ENCODE measurements at places on chromosomes 12 and 14.

DNA sequence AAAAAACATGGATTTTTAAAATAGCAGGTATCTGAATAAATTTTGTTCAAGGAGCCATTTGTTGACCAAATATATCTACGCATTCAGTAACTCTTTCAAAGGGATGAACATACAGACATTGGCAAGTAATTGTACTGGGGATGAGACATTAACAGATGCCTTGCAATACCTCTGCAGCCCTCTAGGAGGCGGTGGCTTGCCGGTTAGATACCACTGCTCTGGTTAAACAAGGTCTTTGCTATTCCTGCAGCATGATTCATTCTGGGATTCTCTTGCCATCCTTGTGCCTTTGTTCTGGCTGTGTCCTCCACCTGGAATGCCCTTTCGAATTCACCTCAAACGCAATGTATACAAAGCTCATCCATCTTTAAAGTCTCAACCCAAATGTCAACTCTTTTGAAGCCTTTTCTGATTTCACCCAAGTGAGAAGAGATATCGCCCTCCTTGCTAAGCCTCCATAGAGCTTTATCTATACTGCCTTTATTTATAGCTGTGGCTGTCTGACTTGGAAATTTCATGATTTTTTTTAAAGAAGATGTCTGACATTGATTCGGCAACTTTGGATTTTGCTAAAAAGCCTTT, 131.0 kb upstream of the SRRM4 start:
- no peak overlapping the region for H3K4me3 ChIP-seq
- no peak overlapping the region for H3K27ac ChIP-seq
- DNase-seq: no peak
- no peaks in the 10 kb centered on the region for H3K27me3 ChIP-seq
- no peaks in the 10 kb centered on the region for H3K36me3 ChIP-seq
- no peaks in the 10 kb centered on the region for H3K4me1 ChIP-seq

GRCh38 chr14:92693998-92694795, 54.2 kb downstream of the LGMN start:
- peaks cover 29% of the 10 kb centered on the region for H3K4me1 ChIP-seq
- H3K27me3 ChIP-seq: no peaks in the 10 kb centered on the region
- H3K4me3 ChIP-seq: no peak overlapping the region
- no peak for DNase-seq
- no peak overlapping the region for H3K27ac ChIP-seq

DNA sequence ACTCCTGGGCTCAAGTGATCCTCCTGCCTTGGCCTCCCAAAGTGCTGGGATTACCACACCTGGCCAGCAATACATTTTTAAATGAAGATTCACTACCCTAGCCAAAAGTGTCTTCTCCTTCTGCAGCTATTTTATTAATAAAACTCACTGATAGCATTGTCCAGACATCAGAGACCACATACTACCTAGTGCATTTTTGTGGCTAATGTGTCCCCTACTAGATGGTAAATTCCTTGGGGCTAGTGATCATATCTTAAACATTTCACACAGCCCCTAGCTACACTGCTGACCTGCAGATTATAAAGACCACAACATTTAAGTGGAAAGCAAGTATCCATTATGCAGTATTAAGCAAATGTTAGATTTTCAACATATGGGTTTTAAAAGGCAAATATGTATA, 17.0 kb downstream of the DTD2 start:
- H3K27ac ChIP-seq: no peak overlapping the region
- no peak for DNase-seq

DNA sequence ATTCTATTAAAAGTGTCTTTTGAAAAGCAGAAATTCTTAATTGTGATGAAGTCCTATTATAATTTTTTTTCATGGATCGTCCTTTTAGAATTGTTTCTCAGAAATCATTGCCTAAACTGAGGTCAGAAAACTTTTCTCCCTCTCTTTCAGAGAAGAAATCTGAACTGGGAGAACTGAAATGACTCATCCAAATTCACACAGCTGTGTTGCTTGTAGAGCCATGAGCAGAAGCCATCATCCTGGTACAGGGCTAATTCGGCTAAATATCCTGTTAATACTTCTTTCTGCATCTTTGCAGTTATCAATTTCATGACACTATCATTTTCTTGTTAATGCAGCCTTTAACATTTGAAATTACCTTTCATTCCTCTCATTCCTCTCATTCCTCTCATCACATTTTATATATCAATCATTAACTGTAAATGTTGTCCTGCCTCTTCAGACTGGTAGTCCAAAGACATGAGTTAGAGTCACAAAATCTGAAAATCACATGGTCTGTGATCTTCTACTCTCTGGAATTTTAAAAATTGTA, 15.5 kb downstream of the SLC15A5 start:
- no peak overlapping the region for H3K4me3 ChIP-seq
- no peak for DNase-seq
- H3K27ac ChIP-seq: no peak overlapping the region
- no peaks in the 10 kb centered on the region for H3K36me3 ChIP-seq
- no peaks in the 10 kb centered on the region for H3K4me1 ChIP-seq

- H3K4me1 ChIP-seq: no peaks in the 10 kb centered on the region
- no peak overlapping the region for H3K27ac ChIP-seq
- H3K36me3 ChIP-seq: no peaks in the 10 kb centered on the region
- DNase-seq: no peak
- no peaks in the 10 kb centered on the region for H3K27me3 ChIP-seq
Measured at GRCh38 chr12:63814146-63814772, 30.2 kb upstream of the SRGAP1 start.
